ENCODE measurements at places on chromosomes 7 and 10. TPM values are rescaled to one million over a fixed set of nuclear protein-coding genes. Genes with fewer than 3 reads are reported as not detected.

Gene GHRHR
- total RNA-seq, result not detected

Gene COBL
- total RNA-seq, result 49.4 TPM

Gene COL13A1
- 0.73 TPM for total RNA-seq

Gene PTCD1
- 8.8 TPM for total RNA-seq

Gene TRIM56
- total RNA-seq, result 72.3 TPM

Gene THSD7A
- total RNA-seq, result 4.0 TPM

Gene AKR1C8
- 2.7 TPM for total RNA-seq

Gene RAB19
- total RNA-seq, result 9.1 TPM

Gene CPA2
- total RNA-seq, result not detected

Gene GDF2
- not detected for total RNA-seq

Gene PLAU
- 94.9 TPM for total RNA-seq

Gene TDRD1
- total RNA-seq, result not detected

Gene EFCAB10
- total RNA-seq, result not detected

Gene TWIST1
- total RNA-seq, result 1.0 TPM

Gene FXYD4
- total RNA-seq, result not detected

Gene PNLIP
- total RNA-seq, result not detected

Gene ADAMTS14
- 2.7 TPM for total RNA-seq

Gene MRC1
- 0.07 TPM for total RNA-seq

Gene CNPY1
- not detected for total RNA-seq

Gene CLDN3
- total RNA-seq, result 31.3 TPM

Gene IL15RA
- total RNA-seq, result 15.5 TPM

Gene SEMA3A
- 6.3 TPM for total RNA-seq

Gene AKR1D1
- not detected for total RNA-seq

Gene ERLIN1
- 24.9 TPM for total RNA-seq

Gene OPN1SW
- not detected for total RNA-seq

Gene PRPS1L1
- total RNA-seq, result not detected

Gene AEBP1
- total RNA-seq, result 0.98 TPM

All from PC-9 (cell line).